Nephron progenitor cell (in vitro differentiated cells): ENCODE measurements at places on chromosomes 2 and 18.

DNA sequence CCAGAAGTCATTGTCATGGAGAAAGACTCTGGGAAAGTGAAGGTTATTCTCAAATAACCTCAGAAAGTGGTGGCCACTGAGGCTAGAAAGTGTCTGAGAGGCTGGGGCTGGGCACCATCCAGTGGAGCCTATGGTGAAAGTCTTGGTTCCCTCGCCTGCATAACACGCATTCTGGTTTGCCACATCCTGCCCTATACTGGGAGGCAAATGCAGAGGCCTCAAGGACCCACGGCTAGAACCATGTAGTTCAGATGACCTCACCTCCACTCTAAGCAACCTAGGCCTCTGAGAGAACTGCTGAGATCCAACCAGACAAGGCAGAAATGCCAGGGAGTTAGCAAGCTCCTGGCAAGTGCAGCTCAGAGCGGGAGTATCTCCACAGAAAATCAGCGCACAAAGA lies 5.1 kb downstream of the ITGB6 start:
- DNase-seq, result no peak

GRCh38 chr2:197001921-197002320 lies 75.4 kb upstream of the PGAP1 start:
- no peak for DNase-seq

GRCh38 chr18:26536032-26536431 lies 12.3 kb downstream of the KCTD1 start:
- DNase-seq, result no peak

GRCh38 chr2:3535794-3536681 lies 16.7 kb upstream of the ADI1 start:
- peak; percentile 32 for DNase-seq

- DNase-seq, result no peak
Observed at GRCh38 chr2:140383781-140384180, 1603.6 kb upstream of the NXPH2 start.

GRCh38 chr2:11996618-11997017 lies 250.2 kb downstream of the LPIN1 start:
- no peak for DNase-seq

GRCh38 chr18:56152551-56153310 lies 485.7 kb downstream of the TXNL1 start:
- no peak for DNase-seq

DNA sequence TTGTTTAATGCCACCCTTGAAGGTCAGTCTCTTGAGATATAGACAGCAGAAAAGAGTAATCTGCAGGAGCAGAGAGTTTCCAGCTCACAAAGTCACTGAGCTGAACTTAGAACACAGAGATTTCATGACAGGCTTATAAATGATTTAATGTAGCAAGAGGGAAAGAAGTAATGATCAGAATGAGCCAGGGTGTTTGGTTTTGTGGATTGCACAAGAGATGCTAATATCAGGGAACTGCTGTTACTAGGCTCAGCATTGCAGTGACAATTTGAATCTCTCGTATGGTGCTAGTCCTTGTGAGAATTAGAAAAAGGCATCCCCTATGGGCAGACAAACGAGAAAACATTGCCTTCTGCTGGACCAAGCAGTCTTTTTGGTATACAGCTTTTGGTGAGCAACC lies 61.7 kb upstream of the ITGB6 start:
- no peak for DNase-seq

DNA sequence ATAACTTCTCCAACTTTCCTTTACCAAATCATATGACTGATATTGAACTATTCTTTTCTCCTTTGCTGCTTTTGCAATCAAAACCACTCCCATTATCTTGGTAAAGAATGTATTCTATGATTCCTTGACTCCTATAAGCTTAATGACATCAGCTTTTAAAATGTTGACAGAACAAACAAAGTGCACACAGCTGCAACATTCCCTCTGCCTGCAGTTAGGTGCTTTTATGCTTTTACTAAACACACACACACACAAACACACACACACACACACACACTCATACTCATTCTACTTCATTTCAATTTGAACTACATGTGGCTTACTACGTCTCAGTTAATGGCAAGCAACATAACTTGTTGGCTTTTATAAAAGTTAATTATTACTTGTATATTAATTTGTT lies 946.6 kb downstream of the DPP10 start:
- no peak for DNase-seq

GRCh38 chr2:206443735-206444527 lies 599 bp downstream of the ADAM23 start:
- DNase-seq, result peak; percentile 68

- no peak for DNase-seq
Observed at GRCh38 chr18:47115205-47115604, 35.1 kb downstream of the HDHD2 start.

- DNase-seq, result no peak
Observed at GRCh38 chr2:62471816-62472215, 34.2 kb downstream of the TMEM17 start.

- DNase-seq, result no peak
Observed at GRCh38 chr18:60100778-60101177, 201.0 kb downstream of the PMAIP1 start.

GRCh38 chr2:27729198-27729597 lies 42.3 kb upstream of the MRPL33 start:
- peak; percentile 18 for DNase-seq

DNA sequence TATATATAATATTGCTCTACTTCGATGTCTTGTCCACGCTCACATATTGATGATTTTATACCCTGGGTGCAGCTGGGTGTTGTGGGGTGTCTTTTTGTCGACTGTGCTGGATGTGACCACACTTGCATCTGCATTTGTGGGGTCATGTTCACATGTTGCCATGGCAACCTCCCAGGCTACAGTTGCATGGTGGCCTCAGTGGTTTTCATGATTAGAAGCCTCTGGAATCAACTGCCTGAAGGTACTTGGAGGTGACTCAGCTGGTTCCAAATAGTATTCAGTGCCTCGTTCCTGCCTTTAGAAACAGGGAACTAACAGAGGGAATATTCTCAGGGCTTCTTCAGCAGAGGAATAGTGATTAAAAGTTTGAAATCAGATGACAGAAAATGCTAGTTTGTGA lies 166.3 kb upstream of the NYAP2 start:
- no peak for DNase-seq

DNA sequence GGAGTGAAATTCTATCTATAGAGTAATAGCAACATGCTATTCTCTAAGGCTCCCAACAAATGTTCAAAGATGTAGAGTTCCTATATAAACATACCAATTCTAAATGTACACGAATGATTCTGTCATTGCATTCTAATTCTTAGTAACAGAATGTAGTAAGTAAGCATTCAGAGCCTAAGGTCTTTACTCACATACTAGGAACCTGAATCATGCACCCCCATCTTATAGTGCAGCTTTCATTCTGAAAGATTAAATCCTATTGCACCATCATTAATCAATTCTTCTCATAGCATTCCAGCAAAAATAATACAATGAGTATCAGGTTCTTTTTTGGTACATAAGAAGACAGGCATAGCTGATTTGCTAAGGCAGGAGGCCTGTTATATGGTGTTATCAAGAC lies 230.0 kb downstream of the NCKAP5 start:
- no peak for DNase-seq

GRCh38 chr2:121099329-121100290 lies 185.4 kb downstream of the TFCP2L1 start:
- DNase-seq, result no peak

DNA sequence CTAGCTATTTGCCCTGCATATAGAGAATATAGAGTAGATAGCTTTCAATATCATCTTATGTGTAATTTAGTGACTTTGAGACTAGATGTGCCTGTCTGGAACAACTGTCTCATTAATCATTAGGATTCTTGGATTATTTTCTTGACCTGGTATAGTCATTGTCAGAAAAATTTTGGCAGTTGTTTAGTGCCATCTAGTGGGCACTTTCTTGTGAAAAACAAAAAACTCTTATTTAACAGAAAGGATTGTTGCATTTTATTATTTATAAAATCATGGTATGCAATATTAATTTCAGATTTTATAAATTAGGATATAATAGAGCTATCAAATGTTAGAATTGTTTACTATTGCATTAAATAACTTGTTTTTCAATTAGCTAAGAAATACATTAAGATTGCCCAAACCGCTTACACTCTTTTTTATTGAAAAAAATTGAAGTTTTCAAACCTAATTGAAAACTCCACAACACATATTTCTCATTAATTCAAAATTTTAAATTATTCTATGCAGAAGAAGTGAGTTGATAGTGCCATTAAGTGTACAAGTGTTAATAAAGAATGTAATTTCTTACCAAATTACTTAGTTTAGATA lies 80.3 kb downstream of the DYNAP start:
- DNase-seq, result no peak

- no peak for DNase-seq
Observed at GRCh38 chr2:101534149-101534611, 59.3 kb upstream of the RFX8 start.
